Esophagus muscularis mucosa (tissue), 4 donors: ENCODE measurements at places on chromosomes 5 and 9. TPM values are rescaled to one million over a fixed set of nuclear protein-coding genes. Genes with fewer than 3 reads are reported as not detected.

DNA sequence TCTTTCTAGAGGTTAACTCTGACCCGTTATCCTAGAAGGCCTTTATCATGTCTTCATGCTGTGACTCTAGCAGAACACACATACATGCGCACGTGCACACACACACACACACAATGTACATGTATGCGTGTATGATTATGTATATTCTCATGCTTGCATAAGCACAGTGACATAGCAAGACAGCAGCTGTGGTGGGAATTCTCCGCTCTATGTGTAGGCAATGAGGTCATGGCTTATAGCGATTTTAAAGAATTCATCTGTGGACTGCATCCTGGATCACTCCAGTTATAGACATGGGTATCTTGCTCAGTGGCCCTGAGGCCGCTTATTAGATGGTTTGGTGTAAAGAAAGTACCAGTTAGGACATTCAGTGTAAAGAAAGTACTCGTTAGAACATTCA lies 106.2 kb downstream of the FBXL7 start:
- peaks cover 7% of the 10 kb centered on the region for H3K36me3 ChIP-seq
- no peak overlapping the region for H3K4me3 ChIP-seq
- peak; percentile 47 for DNase-seq
- H3K27ac ChIP-seq = no peak overlapping the region
- peaks cover 3% of the 10 kb centered on the region for H3K4me1 ChIP-seq

GRCh38 chr9:91415290-91415689 lies 8.3 kb downstream of the NFIL3 start:
- H3K4me3 ChIP-seq = no peak overlapping the region
- no peaks in the 10 kb centered on the region for H3K27me3 ChIP-seq
- H3K4me1 ChIP-seq = peaks cover 21% of the 10 kb centered on the region
- no peak for DNase-seq
- H3K27ac ChIP-seq = no peak overlapping the region

- peak; percentile 97 for DNase-seq
- H3K4me1 ChIP-seq = peaks cover 88% of the 10 kb centered on the region
- H3K36me3 ChIP-seq = no peaks in the 10 kb centered on the region
- H3K4me3 ChIP-seq = no peak overlapping the region
Observed at GRCh38 chr5:140244525-140245025, 58.3 kb downstream of the PFDN1 start.

DNA sequence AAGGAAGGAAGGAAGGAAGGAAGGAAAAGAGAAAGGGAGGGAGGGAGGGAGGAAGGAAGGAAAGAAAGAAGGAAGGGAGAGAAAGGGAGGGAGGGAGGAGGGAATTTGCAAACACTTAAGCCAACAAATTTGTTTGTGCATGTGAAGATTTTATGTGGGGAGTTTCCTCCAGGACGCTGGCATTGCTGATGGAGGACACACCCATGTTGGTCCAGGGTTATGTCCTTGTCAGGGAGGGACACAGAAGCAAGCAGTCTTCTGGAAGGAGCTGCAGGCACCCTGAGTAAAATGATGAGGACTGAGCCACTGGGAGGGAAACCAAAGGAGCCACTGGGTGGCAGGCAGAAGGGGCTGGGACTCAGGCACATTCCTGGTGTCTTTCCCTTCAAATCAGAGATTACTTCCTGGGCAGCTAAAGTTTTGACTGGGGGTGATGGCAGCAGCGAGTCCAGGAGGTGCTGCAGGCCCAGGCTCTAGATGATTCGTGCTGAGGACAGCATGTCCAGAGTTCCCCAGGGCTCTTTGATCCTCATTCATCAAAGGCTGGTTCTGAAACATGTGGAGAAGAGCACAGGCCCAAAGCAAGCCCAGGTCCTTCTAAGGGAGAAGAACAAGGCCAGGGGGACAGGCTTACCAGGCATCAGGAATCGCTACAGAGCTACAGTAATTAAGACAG lies 109.2 kb downstream of the PAX5 start:
- H3K4me1 ChIP-seq = no peaks in the 10 kb centered on the region
- no peak for DNase-seq
- no peaks in the 10 kb centered on the region for H3K36me3 ChIP-seq
- H3K4me3 ChIP-seq = no peak overlapping the region

GRCh38 chr5:180216646-180217171 lies 7.7 kb upstream of the RASGEF1C start:
- no peaks in the 10 kb centered on the region for H3K36me3 ChIP-seq
- no peak overlapping the region for H3K4me3 ChIP-seq
- no peak for DNase-seq
- H3K27ac ChIP-seq = no peak overlapping the region

GRCh38 chr9:129012343-129012742 lies 15.8 kb downstream of the SH3GLB2 start:
- DNase-seq = no peak
- no peak overlapping the region for H3K4me3 ChIP-seq
- peaks cover 12% of the 10 kb centered on the region for H3K4me1 ChIP-seq
- H3K27ac ChIP-seq = no peak overlapping the region
- peaks cover 81% of the 10 kb centered on the region for H3K36me3 ChIP-seq

GRCh38 chr9:128409978-128410377 lies 10.7 kb upstream of the CERCAM start:
- no peak for DNase-seq
- no peaks in the 10 kb centered on the region for H3K36me3 ChIP-seq
- no peaks in the 10 kb centered on the region for H3K27me3 ChIP-seq
- no peak overlapping the region for H3K27ac ChIP-seq
- H3K4me1 ChIP-seq = peaks cover 5% of the 10 kb centered on the region
- H3K4me3 ChIP-seq = no peak overlapping the region

DNA sequence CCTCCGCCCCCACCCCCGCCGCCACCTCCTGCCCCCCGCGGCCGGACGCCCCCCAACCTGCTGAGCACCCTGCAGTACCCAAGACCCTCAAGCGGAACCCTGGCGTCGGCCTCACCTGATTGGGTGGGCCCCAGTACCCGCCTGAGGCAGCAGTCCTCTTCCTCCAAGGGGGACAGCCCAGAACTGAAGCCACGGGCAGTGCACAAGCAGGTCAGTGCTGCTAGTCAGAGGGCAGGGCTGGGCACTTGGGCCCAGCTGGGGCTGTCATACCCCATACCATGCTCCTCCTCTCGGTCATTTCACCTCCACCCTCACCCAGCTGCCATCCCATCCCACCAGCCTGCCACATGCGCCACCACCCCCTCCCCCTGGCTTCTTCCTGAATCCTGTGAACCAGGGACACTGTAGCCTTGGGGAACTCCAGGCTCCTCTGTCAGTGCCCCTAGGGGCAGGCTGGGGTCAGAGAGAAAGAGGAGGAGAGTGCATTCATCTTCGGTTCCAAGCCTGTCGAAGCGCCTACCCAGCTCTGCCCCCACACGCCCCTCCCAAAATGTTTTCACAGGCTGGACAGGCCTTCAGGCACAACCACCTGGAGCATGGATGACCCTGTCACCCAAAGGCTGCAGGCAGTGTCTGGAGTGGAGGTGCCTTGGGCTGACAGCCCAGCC lies 122.0 kb downstream of the DAB2IP start:
- no peaks in the 10 kb centered on the region for H3K27me3 ChIP-seq
- no peak overlapping the region for H3K4me3 ChIP-seq
- DNase-seq = no peak
- H3K4me1 ChIP-seq = peaks cover 18% of the 10 kb centered on the region
- peaks cover 86% of the 10 kb centered on the region for H3K36me3 ChIP-seq

DNA sequence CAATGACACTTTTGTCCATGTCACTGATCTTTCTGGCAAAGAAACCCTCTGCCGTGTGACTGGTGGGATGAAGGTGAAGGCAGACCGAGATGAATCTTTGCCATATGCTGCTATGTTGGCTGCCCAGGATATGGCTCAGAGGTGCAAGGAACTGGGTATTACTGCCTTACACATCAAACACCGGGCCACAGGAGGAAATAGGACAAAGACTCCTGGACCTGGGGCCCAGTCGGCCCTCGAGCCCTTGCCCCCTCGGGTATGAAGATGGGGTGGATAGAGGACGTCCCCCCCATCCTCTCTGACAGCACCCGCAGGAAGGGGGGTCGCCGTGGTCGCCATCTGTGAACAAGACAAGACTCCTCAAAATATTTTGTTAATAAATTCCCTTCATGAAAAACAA lies 12.0 kb downstream of the SEMA6A start:
- no peak overlapping the region for H3K4me3 ChIP-seq
- no peaks in the 10 kb centered on the region for H3K27me3 ChIP-seq
- H3K4me1 ChIP-seq = no peaks in the 10 kb centered on the region
- no peak overlapping the region for H3K27ac ChIP-seq

- no peaks in the 10 kb centered on the region for H3K36me3 ChIP-seq
- no peak overlapping the region for H3K4me3 ChIP-seq
- H3K4me1 ChIP-seq = no peaks in the 10 kb centered on the region
- no peaks in the 10 kb centered on the region for H3K27me3 ChIP-seq
- no peak for DNase-seq
- H3K27ac ChIP-seq = no peak overlapping the region
Observed at GRCh38 chr9:14746626-14747025, 24.1 kb upstream of the CER1 start.

DNA sequence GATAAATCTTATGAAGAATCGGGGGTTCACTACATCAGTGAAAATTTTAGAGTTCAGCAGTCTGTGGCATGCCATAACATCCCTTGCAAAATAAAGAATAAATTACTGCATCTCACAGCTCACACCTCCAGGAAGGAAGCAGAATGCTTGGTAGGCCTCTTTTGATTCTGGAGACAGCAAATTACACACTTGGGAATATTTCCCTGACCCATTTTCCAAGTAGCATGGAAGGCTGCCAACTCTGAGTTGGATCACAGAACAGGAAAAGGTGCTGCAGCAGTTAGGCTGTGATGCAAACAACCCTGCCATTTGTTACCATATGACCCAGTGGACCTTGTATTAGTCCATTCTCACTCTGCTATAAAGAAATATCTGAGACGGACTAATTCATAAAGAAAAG lies 293.5 kb downstream of the ASTN2 start:
- no peaks in the 10 kb centered on the region for H3K4me1 ChIP-seq
- H3K4me3 ChIP-seq = no peak overlapping the region
- no peak for DNase-seq
- no peaks in the 10 kb centered on the region for H3K36me3 ChIP-seq
- H3K27ac ChIP-seq = no peak overlapping the region

- H3K4me3 ChIP-seq = no peak overlapping the region
- no peaks in the 10 kb centered on the region for H3K4me1 ChIP-seq
- DNase-seq = no peak
- H3K27me3 ChIP-seq = no peaks in the 10 kb centered on the region
- H3K36me3 ChIP-seq = no peaks in the 10 kb centered on the region
Observed at GRCh38 chr5:162052676-162053075, 14.9 kb upstream of the GABRG2 start.

GRCh38 chr5:61603211-61603908 lies 271.3 kb downstream of the ZSWIM6 start:
- H3K27me3 ChIP-seq = no peaks in the 10 kb centered on the region
- DNase-seq = no peak
- H3K4me1 ChIP-seq = peaks cover 13% of the 10 kb centered on the region
- no peaks in the 10 kb centered on the region for H3K36me3 ChIP-seq
- no peak overlapping the region for H3K27ac ChIP-seq
- H3K4me3 ChIP-seq = no peak overlapping the region

- no peak overlapping the region for H3K27ac ChIP-seq
- no peaks in the 10 kb centered on the region for H3K4me1 ChIP-seq
- DNase-seq = no peak
- H3K4me3 ChIP-seq = no peak overlapping the region
Observed at GRCh38 chr5:160042671-160043070, 33.7 kb downstream of the TTC1 start.

DNA sequence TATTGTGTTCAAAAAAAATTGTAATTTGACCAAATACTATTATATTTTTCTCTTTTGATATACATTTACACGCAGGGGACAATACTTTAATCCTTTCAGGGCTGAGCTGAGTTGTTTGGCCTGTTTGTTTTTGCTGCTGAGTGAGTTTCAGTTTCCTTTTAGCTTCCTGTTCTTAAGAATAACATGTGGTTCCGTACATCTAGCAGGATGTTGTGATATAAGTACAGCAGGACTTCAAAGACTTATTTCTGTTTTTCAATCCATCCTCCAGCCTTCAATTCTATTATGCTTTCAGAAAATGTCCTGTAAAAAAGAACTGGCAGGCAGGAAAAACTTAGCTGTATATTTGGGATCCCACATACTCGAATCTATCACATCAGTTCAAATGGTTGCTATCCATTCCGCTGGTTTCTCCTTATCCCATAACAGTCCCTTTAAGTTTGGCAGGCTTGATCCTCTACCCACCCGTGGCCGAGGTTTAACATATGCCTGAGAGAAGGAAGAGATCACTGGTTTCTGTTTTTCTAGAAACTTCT lies 1037.3 kb upstream of the ACO1 start:
- no peaks in the 10 kb centered on the region for H3K36me3 ChIP-seq
- H3K27me3 ChIP-seq = no peaks in the 10 kb centered on the region
- H3K27ac ChIP-seq = no peak overlapping the region
- DNase-seq = no peak

GRCh38 chr9:105850852-105851500 lies 156.6 kb downstream of the TMEM38B start:
- H3K27ac ChIP-seq = no peak overlapping the region
- peak; percentile 60 for DNase-seq
- no peaks in the 10 kb centered on the region for H3K27me3 ChIP-seq
- H3K4me3 ChIP-seq = no peak overlapping the region

PRKACG gene
- total RNA-seq = not detected

NXNL2 gene
- 1.3 TPM for total RNA-seq

DMRTA1 gene
- total RNA-seq = 4.6 TPM

SLC25A48 gene
- total RNA-seq = 0.42 TPM

KIAA0825 gene
- 2.4 TPM for total RNA-seq

STK32A gene
- total RNA-seq = 1.4 TPM

SPATA31E1 gene
- total RNA-seq = not detected

FCN2 gene
- total RNA-seq = not detected

VDAC1 gene
- 124 TPM for total RNA-seq
